Activated T-cell treated with anti-CD3 and anti-CD28 coated beads for 24 hours (primary cell): ENCODE measurements at places on chromosomes 1 and 21.

GRCh38 chr1:222240536-222241181 is 307.2 kb downstream of the HHIPL2 start:
- no peak for DNase-seq

DNA sequence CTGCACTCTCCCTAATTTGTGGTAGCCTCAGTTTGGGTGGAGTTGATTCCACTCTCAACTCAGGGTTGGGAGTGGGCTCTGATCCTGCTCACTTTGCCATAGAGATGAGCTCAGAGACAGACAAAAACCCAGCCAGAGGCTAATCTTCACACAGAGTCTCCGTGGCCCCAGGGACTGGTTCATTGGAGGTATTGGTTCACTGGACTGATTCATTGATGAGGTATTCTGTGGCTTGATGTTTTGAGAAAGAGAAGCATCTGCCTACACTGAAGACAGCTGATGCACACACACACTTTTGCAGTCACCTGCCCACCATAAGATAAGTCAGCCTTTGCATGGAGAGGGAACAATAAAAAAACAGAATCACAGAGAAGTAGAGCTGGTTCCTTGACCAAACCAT is 183.8 kb downstream of the AJAP1 start:
- no peak for DNase-seq

DNA sequence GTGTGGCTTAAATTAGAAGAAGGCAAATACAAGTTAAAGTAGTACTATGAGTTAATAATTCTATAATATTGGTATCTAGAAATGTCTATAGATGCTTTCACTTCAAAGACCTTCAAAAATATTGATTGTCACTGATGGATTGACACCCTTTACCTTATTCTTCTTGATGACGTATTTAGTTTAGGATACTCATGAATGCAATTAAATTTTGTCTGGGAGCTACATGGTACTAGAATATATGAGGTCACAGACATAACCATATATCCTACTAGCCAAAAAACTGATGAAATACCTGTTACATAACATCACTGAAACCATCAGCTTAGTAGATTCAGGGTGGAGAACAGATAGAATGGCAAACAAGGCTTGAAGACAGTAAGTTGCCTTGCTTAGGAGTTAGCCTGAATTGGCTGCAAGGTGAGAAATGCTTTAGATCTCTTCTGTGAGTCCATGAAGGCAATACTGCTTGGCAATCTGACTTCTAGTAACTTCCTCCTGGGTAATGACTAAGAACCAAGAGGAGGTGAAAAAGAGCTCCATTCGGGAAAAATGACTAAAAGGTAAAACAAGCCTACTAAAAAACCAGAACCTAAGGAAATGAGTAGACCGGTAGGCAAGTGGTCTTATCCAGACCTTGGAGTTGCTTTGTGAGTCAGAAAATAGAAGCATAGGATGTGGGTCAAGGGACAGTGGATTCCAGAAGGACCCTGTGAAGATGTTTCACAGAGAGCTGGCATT is 16.9 kb upstream of the ARHGAP29 start:
- DNase-seq, result no peak

GRCh38 chr1:182575540-182576149 is 13.4 kb downstream of the RNASEL start:
- no peak for DNase-seq

DNA sequence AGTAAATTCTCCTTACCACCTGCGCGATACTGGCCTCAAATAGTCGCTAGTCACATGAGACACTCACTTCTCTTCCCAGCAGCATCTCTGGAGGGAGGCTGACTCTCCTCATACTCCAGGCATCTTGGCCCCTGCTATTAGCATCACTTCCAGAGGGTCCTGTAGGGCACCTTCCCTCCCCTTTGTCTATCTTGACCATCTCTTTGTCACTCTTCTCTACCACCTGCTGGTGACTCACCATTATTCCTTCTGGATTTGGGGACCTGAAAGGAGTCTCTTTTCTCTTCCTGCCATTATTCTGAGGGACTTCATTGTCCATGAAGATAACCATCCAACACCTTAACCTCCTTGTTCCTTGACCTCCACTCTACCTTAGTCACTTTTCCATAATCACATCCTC is 31.7 kb upstream of the GPR37L1 start:
- DNase-seq, result no peak

DNA sequence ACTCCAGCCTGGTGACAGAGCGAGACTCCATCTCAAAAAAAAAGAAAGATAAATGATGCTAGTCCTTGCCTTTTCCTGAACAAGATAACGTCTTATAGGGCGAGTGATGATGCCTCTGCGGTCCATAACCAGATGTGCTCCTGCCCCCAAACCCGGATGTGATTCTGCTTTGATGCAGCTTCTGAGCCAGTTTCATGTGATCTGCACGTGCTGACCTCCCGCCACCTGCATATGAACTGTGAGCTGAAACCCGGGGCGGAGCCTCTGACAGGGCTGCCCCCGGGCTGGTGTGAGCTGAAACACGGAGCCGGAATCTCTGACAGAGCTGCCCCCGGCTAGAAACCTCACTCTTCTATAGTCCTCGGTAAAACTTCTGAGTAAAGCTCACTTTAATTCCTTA is 1.3 kb downstream of the KRTAP12-4 start:
- no peak for DNase-seq

GRCh38 chr21:39911286-39912199 is 44.3 kb downstream of the PCP4 start:
- no peak for DNase-seq

GRCh38 chr1:117570988-117571409 is 34.8 kb upstream of the TENT5C start:
- no peak for DNase-seq

GRCh38 chr1:81912383-81912782 is 111.6 kb downstream of the ADGRL2 start:
- DNase-seq, result no peak

- peak; percentile 18 for DNase-seq
Measured at GRCh38 chr1:7218210-7218832, 433.1 kb downstream of the CAMTA1 start.

DNA sequence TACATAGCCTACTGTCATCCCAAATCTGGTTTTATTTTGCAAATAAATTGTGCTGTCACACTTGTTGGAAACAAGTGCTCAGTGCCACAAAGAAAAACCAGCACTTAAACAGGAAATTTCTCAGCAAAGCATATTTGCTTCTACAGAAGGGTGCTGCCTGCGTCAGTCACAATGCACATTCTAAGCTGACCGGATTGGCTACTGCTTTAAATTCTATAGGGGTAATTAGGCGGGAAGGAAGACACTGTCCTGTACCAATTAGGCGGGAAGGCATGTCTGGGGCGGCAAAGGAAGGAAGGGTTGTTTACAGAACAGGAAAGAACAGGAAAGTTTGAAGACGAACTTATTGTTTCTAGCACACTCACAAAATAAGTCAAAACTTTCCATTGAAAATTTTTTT is 2.8 kb downstream of the IFI16 start:
- DNase-seq, result no peak

GRCh38 chr1:245156736-245157505 is 2.1 kb downstream of the KIF26B start:
- no peak for DNase-seq

GRCh38 chr1:64864018-64864940 is 102.1 kb downstream of the JAK1 start:
- DNase-seq, result peak; percentile 9

- no peak for DNase-seq
Measured at GRCh38 chr1:31354283-31354682, 18.6 kb downstream of the FABP3 start.

GRCh38 chr21:16492356-16492755 is 762.6 kb downstream of the USP25 start:
- DNase-seq, result no peak

GRCh38 chr1:224430511-224431113 is 4.0 kb downstream of the WDR26 start:
- DNase-seq, result peak; percentile 23

DNA sequence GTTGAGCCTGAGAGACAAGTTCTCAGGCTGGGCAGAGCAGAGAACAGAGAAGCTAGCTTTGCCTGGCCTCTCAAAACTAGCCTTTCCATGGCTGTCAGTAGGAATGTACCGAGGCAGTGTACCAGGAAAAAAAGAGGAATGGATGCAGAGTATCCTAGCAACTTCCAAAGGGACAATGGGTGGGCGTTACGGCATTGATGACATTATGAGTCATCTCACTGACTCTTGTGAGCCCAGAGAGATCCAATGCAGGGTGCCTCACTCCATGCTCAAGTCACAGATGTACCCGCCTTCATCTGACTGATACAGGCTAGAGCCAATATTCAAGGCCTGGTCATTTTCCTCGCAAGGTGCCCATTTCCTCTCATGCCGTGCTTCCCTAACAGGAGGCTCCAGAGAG is 51.4 kb upstream of the C8B start:
- DNase-seq, result no peak

- no peak for DNase-seq
Measured at GRCh38 chr1:56410405-56410804, 169.0 kb downstream of the PLPP3 start.

GRCh38 chr1:152388889-152389288 is 25.2 kb downstream of the CRNN start:
- no peak for DNase-seq

- DNase-seq, result peak; percentile 61
Measured at GRCh38 chr1:52842643-52843310, at the start of gene ZYG11A. ZYG11A (plus strand) TSS chr1:52842760; CDS start chr1:52842884, 124 bp downstream.

- DNase-seq, result no peak
Measured at GRCh38 chr1:221234791-221235190, 355.5 kb downstream of the HLX start.

DNA sequence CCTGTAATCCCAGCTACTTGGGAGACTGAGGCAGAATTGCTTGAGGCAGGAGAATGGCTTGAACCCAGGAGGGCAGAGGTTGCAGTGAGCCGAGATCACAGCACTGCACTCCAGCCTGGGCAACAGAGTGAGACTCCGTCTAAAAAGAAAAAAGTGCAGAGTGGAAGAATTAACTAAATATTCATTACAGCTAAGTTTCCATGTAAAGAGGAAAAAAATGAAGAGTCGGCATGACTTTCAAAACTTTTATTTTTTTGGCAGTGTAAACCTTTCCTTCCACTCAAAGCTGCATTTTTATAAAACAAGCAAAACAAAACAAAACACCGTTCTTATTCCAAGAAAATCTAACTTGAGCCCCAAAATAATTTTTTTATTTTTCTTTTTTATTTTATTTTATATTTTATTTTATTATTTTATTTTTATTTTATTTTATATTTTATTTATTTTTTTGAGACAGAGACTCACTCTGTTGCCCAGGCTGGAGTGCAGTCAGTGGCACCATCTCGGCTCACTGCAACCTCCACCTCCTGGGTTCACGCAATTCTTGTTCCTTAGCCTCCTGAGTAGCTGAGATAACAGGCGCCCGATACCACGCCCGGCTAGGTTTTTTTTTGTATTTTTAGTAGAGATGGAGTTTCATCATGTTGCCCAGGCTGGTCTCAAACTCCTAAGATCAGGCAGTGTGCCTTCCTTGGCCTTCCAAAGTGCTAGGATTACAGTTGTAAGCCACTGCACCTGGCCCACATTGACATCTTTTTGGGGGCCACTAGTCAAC is 62.9 kb downstream of the PACC1 start:
- DNase-seq, result no peak

GRCh38 chr1:209207701-209208286 is 375.7 kb upstream of the CAMK1G start:
- peak; percentile 5 for DNase-seq

- no peak for DNase-seq
Measured at GRCh38 chr1:20713440-20713839, 4.4 kb downstream of the KIF17 start.

GRCh38 chr1:9150582-9151327 is 21.9 kb upstream of the GPR157 start:
- no peak for DNase-seq

DNA sequence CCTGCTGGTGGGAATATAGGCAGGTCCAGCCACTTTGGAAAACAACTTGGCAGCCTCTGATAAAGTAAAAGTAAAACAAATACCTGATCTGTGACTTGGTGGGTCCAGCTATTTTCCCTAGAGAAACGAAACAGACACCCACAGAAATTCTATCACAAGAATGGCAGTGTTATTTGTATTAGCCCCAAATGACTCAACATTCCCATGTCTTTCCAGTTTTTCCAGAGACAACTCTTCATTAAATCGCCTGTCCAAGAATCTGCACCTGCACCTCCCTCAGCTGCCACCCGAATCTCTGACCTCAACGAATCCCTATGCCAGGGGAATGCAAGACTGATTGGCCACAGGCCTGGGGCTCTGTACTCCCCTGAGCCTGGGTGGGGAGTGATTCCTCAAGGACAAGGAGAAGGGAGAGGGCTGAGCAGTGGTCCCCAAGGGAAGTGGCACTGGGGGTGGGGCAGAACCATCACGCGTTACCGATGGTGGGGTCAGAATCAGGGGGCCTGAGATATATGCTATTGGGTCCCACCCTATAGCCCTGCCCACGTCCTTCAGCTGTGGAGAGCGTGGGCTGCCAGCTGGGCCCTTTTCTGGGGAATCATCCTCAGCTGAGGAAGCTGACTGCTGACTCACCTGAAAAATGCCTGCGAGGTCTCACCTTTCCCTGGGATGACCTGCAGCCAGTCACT is 553.0 kb downstream of the PTPRU start:
- DNase-seq, result no peak

DNA sequence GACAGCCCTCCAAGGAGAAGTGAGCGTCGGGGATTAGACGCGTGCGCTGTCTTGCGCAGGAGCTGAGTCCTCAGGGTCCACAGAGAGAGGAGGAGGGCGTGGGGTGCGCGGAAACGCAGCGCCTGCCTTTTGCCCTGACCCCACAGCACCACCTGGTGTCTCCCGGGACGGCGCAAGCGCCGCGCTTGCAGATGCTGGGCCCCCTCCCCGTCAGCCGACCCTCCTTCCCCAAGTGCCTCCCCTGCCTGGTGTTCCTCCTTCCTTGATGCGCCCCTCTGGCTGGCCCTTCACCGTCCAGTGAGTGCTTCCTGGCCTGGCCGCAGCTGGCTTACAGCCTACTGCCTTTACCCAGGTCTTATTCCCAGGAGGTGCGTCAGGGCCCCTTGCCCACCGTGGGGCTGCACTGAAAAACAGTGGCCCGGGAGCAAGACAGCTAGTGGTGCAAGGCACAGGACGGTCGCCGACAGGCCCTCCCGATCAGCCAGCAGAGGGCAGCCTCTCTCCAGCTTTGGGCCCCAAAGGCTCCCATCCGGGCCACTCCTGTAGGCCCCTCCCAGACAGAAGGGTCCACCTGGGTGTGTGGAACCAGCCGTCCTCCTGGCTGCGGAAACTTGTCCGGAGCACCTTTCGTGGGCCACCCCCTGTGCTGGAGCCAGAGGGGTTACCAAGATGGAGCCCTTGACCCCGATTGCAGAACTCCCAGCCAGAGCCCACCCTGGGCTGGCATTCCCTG is 12.9 kb upstream of the PHLDA3 start:
- DNase-seq, result peak; percentile 70

- DNase-seq, result no peak
Measured at GRCh38 chr21:25586326-25586725, 21.0 kb downstream of the MRPL39 start.

DNA sequence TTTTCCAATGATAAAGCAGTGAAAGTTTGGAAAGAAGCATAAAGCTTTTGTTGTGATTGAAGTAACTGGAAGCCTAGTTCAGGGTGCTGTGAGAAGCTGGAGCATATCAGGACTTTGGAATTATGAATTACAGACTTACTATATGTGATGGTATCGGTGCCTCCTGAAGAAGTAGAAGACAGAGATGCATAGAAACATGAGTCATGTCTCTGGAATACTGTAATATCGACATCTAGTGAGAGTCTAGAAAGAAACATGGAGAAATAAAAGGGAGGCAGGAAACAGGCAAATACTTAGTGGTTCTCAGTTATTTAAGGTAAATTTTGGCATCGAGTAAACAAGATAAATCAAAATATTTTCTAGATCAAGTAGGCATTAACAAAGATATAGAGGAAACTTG is 103.0 kb downstream of the CAMTA1 start:
- no peak for DNase-seq

- no peak for DNase-seq
Measured at GRCh38 chr1:113982949-113983348, 3.7 kb downstream of the OLFML3 start.
